ENCODE measurements at places on chromosomes 2 and 18. TPM values are rescaled to one million over a fixed set of nuclear protein-coding genes. Genes with fewer than 3 reads are reported as not detected.

Gene PUM2
- total RNA-seq, result 131 TPM

Gene GCG
- total RNA-seq, result not detected

Gene NEURL3
- total RNA-seq, result 0.75 TPM

Gene KHK
- 12.4 TPM for total RNA-seq

GRCh38 chr18:8208716-8209115 is 400.5 kb upstream of the RAB12 start:
- no peak overlapping the region for H3K4me3 ChIP-seq
- H3K27me3 ChIP-seq, result no peaks in the 10 kb centered on the region
- no peaks in the 10 kb centered on the region for H3K36me3 ChIP-seq
- H3K27ac ChIP-seq, result no peak overlapping the region
- no peaks in the 10 kb centered on the region for H3K4me1 ChIP-seq

GRCh38 chr2:145043399-145043834 is 523.5 kb upstream of the ZEB2 start:
- H3K27ac ChIP-seq, result no peak overlapping the region
- no peak overlapping the region for H3K4me3 ChIP-seq
- no peaks in the 10 kb centered on the region for H3K4me1 ChIP-seq

- DNase-seq, result no peak
- H3K27me3 ChIP-seq, result peaks cover 2% of the 10 kb centered on the region
- peaks cover 4% of the 10 kb centered on the region for H3K4me1 ChIP-seq
- H3K4me3 ChIP-seq, result no peak overlapping the region
- H3K27ac ChIP-seq, result no peak overlapping the region
These were observed 34.3 kb upstream of the TANC1 start for GRCh38 chr2:158934170-158934569.

DNA sequence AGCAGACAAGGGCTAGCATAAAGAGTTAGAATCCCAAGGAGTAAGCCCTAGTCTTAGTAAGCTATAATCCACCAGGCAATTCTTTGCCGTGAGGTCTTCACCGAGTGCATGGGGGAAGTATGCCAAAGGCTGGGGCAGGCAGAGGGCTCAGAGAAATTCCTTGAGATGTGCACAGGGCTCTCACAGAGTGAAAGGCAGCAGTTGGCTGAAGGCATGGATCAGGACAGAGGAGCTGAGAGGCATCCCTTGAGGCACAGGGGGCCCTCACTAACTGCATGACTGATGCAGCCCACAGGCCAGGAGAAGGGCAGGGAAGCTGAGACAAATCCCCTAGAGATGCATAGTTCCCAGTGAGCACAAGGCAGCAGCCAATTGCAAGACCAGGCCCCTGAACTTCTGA is 34.1 kb downstream of the PTH2R start:
- no peak for DNase-seq
- H3K4me1 ChIP-seq, result no peaks in the 10 kb centered on the region
- H3K27ac ChIP-seq, result no peak overlapping the region
- H3K36me3 ChIP-seq, result no peaks in the 10 kb centered on the region
- peaks cover 10% of the 10 kb centered on the region for H3K27me3 ChIP-seq

DNA sequence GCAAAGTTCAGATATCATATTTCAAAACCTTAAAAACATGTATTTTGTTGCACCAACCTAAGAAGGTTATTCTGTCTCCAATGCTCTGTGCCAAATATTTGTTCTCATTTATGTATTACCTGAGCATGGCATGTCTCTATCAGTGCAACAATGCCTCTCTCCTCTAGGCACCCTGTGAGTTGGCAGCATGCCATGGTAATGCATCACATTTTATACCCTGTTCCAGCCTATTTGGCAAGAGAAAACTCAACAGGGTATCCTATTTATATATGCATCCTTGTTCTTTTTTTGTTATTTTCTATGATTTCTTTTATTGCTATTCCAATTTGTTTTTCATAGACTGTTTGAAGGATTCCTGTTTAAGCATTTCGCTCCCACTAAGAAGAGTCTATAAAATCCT is 126.3 kb upstream of the NRXN1 start:
- no peaks in the 10 kb centered on the region for H3K4me1 ChIP-seq
- no peak overlapping the region for H3K4me3 ChIP-seq
- H3K36me3 ChIP-seq, result no peaks in the 10 kb centered on the region
- no peak for DNase-seq

DNA sequence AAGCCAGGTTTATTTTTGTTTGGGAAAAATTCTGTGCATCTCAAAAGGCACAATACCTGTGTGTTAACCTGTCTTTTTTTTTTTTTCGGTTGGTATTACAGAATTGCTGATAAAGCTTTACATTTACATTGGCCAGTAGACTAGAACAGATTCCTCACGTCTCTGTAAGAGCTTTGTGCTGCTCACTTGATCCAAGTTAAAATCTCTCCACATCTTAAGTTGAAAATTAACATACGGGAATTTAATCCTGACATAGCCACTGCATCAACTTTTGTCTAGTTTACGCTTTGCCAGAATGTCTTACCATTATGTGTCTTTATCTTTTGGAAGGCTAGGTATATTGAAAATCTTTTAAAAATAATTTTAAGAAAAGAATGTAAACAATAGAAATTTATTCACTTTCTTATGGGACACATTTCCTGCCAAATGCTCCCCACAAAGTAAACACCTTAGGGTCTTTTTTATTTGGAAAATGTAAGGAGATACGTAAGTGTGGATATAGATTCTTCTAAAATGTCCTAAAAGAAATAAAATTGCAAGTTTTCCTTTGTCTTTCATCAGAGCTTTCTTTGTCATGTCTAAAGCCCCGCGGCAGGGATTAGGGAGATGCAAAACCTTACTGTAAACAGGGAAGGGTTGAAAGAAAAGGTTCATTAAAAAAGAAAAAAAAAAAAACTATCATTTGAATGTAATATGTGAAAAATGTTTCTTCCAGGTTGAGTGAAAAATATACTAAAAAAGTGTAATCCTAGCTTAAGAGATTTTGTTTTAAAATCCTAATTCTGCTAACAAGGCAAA is 912.8 kb downstream of the NRXN1 start:
- no peaks in the 10 kb centered on the region for H3K27me3 ChIP-seq
- no peaks in the 10 kb centered on the region for H3K36me3 ChIP-seq
- no peaks in the 10 kb centered on the region for H3K4me1 ChIP-seq
- no peak overlapping the region for H3K27ac ChIP-seq

DNA sequence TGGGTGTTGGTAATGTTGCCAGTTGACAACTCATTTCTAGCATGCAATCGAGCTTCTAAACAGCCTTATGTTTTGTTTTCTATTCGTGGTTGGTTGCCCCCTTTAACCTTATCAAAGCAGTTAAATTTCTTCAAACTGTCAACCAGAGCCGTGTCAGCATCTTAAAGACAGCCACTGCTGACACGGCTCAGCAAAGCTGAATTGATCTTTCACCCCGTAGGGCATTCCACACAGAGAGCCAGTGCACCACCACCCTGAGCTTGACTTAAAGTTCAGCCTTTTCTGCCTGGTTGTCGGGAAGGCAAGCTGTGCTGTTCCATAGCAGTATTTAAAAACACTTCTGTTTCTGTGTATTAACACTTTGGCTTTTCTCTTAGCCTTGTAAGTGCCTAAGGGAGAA is 355.0 kb upstream of the CHST9 start:
- DNase-seq, result no peak
- H3K4me1 ChIP-seq, result no peaks in the 10 kb centered on the region
- no peaks in the 10 kb centered on the region for H3K27me3 ChIP-seq
- no peak overlapping the region for H3K4me3 ChIP-seq
- H3K36me3 ChIP-seq, result no peaks in the 10 kb centered on the region
- no peak overlapping the region for H3K27ac ChIP-seq
